Motor neuron (in vitro differentiated cells): ENCODE measurements at places on chromosomes 5 and 9. TPM values are rescaled to one million over a fixed set of nuclear protein-coding genes. Genes with fewer than 3 reads are reported as not detected.

Gene EGFL7
- total RNA-seq, result 18.7 and 21.9 TPM in 2 replicates

Gene DCP2
- 78.0 and 83.9 TPM in 2 replicates for total RNA-seq

Gene GPRIN1
- total RNA-seq, result 1.3 TPM in 2 replicates

Gene LIFR
- total RNA-seq, result 285 and 338 TPM in 2 replicates

Gene GRIN3A
- 1.0 and 1.1 TPM in 2 replicates for total RNA-seq

Gene SPATA24
- total RNA-seq, result 9.1 and 9.8 TPM in 2 replicates

Gene FOXI1
- total RNA-seq, result 0.16 and 0.20 TPM in 2 replicates

Gene GPR150
- total RNA-seq, result 0.14 and 0.15 TPM in 2 replicates

Gene TYRP1
- total RNA-seq, result 0.71 and 0.88 TPM in 2 replicates

Gene TAF11L5
- total RNA-seq, result 6.9 TPM in 1 of 2 replicates, not detected in the other

Gene IFNA21
- total RNA-seq, result 0.78 TPM in 1 of 2 replicates, not detected in the other

Gene HAVCR2
- total RNA-seq, result 0.13 and 1.0 TPM in 2 replicates

Gene PTGS1
- 0.14 and 0.22 TPM in 2 replicates for total RNA-seq

Gene NEUROG1
- total RNA-seq, result not detected in 2 replicates

Gene PCDHGB3
- 2.1 and 3.4 TPM in 2 replicates for total RNA-seq

Gene LNPEP
- 22.7 and 29.9 TPM in 2 replicates for total RNA-seq
